ENCODE measurements at places on chromosomes 3 and 15.

DNA sequence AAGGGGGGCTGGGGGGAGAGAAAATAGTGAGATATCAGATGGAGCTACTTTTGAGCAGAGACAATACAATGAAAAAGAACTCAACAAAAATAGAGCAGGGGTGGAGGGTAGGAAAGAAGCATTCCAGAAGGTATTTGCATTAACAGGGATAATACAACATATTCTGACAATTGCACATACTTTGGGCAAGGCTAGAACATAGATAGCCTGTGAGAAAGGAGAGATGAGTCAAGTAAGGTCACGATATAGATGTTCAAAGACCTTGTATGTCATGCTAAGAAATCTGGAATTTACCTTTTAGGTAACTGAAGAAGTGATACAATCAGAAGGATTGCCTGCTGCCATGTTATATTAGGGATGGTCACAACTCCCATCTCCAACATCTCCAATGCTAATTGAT lies 155.2 kb downstream of the GSK3B start:
- DNase-seq = no peak

DNA sequence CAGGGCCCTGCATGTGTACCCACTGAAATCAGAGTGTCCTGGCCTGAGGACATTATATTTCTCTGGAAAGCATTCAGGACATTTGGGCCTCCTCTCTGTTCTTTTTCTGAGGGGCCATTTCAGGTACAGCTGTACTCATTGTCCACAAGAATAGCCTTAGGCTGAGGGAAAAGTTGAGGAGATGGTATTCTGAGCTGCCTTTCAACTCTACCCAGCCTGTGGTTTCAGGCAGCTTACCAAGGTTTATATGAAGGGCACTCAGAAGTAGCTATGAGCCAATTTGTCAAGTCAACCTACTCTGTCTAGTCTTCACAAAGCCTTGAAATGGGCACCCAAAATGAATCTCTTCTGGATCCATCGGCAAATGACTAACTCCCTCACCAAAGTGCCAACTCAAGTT lies 9.4 kb downstream of the ATP13A4 start:
- DNase-seq = no peak

GRCh38 chr3:120275618-120276017 lies 9.4 kb downstream of the GPR156 start:
- no peak for DNase-seq

DNA sequence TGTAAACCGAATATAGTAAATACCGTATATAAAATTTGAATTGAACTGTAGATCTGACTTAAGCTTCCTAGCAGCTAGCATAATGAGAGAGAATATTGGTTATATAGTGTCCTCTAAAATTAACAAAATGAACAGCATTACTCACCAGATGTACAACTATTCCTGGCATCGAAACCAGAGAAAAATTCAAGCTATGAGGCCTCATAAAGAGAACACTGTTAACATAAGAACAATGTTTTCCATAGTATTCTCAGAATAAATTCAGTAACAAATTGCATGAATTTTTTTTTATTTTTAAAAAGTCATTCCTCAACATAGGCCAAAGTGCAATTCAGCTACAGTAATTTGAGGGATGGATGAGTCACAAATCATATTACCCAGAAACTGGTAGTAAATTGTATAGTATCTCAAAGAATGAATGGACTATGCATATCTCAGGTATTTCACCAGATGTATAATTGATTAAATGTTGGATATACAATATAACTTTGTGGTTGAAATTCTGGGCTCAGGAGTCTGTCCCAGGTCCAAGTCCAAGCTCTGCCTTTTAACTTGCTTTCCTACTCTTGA lies 5.0 kb downstream of the TMEM207 start:
- DNase-seq = no peak
